Subcutaneous adipose tissue (tissue), 4 donors: ENCODE measurements at places on chromosomes 6 and 20. TPM values are rescaled to one million over a fixed set of nuclear protein-coding genes. Genes with fewer than 3 reads are reported as not detected.

OLIG3 gene
- not detected for total RNA-seq

SLC24A3 gene
- 4.6 TPM for total RNA-seq

TMEM200A gene
- 1.3 TPM for total RNA-seq

TNXB gene
- 93.9 TPM for total RNA-seq

C20orf144 gene
- not detected for total RNA-seq

ECHDC1 gene
- 124 TPM for total RNA-seq
